ENCODE measurements at places on chromosomes 5 and 9. TPM values are rescaled to one million over a fixed set of nuclear protein-coding genes. Genes with fewer than 3 reads are reported as not detected.

DNA sequence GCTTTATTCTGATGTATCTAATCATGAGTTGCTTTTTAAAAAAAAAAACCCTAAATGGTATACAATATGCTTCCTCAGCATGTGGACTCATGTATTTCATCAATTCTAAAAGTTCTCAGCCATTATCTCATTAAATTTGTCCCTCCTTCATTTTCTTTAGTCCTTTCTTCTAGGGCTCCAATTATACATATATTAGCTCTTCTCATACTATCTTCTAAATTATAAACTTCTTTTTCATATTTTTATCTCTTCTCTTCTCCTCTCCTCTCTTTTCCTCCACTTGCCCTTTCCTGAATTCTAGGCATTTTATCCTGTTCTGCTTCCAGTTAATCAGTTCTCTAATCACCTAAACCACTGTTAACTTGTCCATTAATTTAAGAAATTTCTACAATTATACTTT, 55.0 kb upstream of the IL33 start:
- DNase-seq: no peak

- no peak for DNase-seq
Measured at GRCh38 chr5:98513380-98513779, 260.1 kb upstream of the RGMB start.

GRCh38 chr5:32202394-32202793, 28.3 kb upstream of the GOLPH3 start:
- no peak for DNase-seq

DNA sequence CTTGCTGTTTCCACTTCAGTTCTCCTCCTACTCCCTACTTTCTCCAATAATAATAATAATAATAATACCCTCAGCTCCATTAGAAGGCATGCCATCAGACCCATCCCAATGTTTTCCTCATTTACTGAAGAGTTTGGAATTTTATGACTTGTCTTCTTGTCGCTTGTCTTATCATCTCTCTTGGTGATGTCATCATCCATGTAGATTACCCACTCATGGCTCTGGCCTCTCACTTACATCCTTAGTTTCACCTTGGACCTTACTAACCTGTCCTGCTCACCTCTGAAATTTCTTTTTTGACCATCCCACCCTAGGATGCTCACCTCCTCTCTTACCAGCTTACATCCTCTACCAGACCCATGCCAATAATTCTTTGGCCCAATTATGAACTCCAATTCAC, 329.3 kb downstream of the ACTL7B start:
- DNase-seq: no peak

- DNase-seq: no peak
Measured at GRCh38 chr5:66909364-66909763, 287.2 kb downstream of the CD180 start.

The PCDHGC5 gene
- 5.4 TPM for total RNA-seq

Measured in OCI-LY7 (cell line).